ENCODE measurements at places on chromosomes 2 and 18. TPM values are rescaled to one million over a fixed set of nuclear protein-coding genes. Genes with fewer than 3 reads are reported as not detected.

The TMEM17 gene
- total RNA-seq, result 4.3 TPM

The CHRNA1 gene
- 2.5 TPM for total RNA-seq

The SNRPD1 gene
- total RNA-seq, result 15.5 TPM

The CBLN2 gene
- 1.1 TPM for total RNA-seq

The CDH20 gene
- 3.6 TPM for total RNA-seq

The LBX2 gene
- 3.4 TPM for total RNA-seq

The SATB2 gene
- 7.7 TPM for total RNA-seq

The ITGA4 gene
- 6.3 TPM for total RNA-seq

The ERMN gene
- 0.07 TPM for total RNA-seq

The SF3B6 gene
- total RNA-seq, result 158 TPM

The FAP gene
- total RNA-seq, result 44.5 TPM

The UGT1A5 gene
- not detected for total RNA-seq

The CCDC142 gene
- total RNA-seq, result 15.9 TPM

The GPBAR1 gene
- 10.9 TPM for total RNA-seq

The POLR1B gene
- total RNA-seq, result 17.5 TPM

The C1GALT1C1L gene
- total RNA-seq, result not detected

The SP5 gene
- total RNA-seq, result 1.9 TPM

The RNF152 gene
- 18.3 TPM for total RNA-seq

The CAPN14 gene
- 0.33 TPM for total RNA-seq

The PRKAG3 gene
- total RNA-seq, result not detected

The EPB41L3 gene
- total RNA-seq, result 31.7 TPM

The SCYGR4 gene
- not detected for total RNA-seq

The NETO1 gene
- not detected for total RNA-seq

The CD8B gene
- total RNA-seq, result 1.00 TPM

The RAMP1 gene
- total RNA-seq, result 134 TPM

The ABCG8 gene
- total RNA-seq, result 4.7 TPM

The MC5R gene
- total RNA-seq, result not detected

The SPR gene
- total RNA-seq, result 48.3 TPM

The UGT1A10 gene
- total RNA-seq, result not detected

The CYP1B1 gene
- total RNA-seq, result 23.2 TPM

The CNDP2 gene
- total RNA-seq, result 95.7 TPM

The SIX3 gene
- not detected for total RNA-seq

The CCT4 gene
- total RNA-seq, result 115 TPM

The MYCN gene
- total RNA-seq, result 16.7 TPM

The KCNIP3 gene
- 6.1 TPM for total RNA-seq

The TMEM163 gene
- total RNA-seq, result 1.1 TPM

The CNTNAP5 gene
- total RNA-seq, result not detected

The NMUR1 gene
- total RNA-seq, result 0.48 TPM

The PDE11A gene
- 2.2 TPM for total RNA-seq

Data from hepatocyte (in vitro differentiated cells).